HFFc6 (cell line): ENCODE measurements at places on chromosomes 5 and 9.

- DNase-seq, result no peak
Measured at GRCh38 chr9:83996126-83996525, 15.5 kb downstream of the RMI1 start.

DNA sequence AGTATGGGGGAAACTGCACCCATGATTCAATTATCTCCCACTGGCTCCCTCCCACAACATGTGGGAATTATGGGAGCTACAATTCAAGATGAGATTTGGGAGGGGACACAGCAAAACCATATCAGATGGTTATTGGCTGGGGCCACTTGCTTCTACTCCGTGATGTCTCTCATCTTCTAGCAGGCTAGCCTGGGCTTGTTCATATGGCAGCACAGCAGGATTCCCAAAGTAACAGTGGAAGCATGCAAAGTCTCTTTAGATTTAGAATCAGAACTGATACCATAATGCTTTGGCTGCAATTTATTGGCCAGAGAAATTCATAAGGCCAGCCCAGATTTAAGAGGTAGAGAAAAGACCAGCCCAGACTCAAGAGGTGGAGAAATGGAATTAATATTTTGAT is 126.2 kb downstream of the PTTG1 start:
- no peak for DNase-seq

- no peak for DNase-seq
Measured at GRCh38 chr9:123281659-123282350, 13.4 kb upstream of the STRBP start.

GRCh38 chr9:135961811-135962695 is 880 bp upstream of the UBAC1 start:
- no peak for DNase-seq
